ELR (cell line): ENCODE measurements at places on chromosomes 7 and 10.

GRCh38 chr7:2522780-2523433 is 3.3 kb downstream of the LFNG start:
- peak; percentile 79 for DNase-seq

DNA sequence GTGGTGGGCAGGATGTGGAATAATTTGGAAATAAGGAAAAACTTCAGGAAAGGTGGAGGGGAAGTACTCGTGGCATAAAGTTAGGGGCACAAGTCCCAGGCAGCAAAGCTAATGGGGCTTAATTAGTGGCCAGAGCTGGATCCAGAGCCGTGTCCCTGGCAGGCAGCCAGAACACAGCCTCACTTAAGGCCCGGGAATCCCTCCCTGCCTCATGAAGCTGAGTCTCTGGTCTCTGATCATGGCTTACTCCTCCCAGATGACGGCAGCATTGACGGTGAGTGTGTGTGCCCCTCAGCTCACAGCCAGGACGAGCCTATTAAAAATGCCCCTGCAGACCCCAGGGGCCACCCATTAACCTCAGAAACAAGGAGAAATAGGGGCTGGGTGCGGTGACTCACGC is 48.2 kb upstream of the NPTX2 start:
- DNase-seq: no peak

DNA sequence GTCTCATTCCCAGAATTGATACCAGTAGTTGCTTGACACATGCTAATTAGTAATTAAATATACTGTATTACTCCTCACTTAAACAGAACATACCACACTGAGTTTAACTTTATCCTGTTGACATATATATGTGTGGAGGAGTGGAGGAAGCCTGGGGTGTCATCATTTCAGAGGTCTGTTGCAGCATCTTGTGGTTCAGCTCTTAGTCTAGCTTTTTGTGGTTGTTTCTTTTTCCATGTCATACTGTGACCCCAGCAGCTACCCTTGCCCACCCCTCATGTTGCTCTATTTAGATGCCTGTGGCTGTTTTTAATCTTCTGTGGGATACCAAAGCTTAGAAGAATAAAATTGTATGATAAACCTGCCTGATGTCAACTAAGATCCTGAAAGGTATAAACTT is 875.4 kb downstream of the LRMDA start:
- no peak for DNase-seq

DNA sequence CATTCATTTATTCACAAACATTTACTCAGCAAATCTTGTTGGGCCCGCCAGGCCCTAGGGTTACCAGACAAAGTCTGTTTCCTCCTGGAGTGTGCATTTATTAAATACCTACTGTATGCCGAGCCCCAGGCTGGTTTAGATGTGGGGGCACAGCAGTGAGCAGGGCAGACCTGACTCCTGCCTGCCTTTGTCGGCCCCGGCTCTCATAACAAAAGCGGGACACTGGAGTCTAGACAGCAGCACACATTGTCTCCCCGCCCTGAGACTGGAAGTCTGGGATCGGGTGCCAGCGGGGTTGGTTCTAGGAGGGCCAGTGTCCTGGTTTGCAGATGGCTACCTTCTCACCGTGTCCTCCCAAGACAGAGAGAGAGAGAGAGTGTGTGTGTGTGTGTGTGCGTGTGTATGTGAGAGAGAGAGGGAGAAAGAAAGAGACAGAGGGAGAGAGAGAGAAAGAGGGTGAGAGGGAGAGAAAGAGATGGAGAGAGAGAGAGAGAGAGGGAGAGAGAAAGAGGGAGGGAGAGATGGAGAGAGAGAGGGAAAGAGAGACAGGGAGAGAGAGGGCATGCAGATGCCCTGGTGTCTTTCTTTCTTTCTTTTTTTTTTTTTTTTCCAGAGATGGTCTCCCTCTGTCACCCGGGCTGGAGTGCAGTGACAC is 25.9 kb downstream of the ELFN1 start:
- DNase-seq: no peak

DNA sequence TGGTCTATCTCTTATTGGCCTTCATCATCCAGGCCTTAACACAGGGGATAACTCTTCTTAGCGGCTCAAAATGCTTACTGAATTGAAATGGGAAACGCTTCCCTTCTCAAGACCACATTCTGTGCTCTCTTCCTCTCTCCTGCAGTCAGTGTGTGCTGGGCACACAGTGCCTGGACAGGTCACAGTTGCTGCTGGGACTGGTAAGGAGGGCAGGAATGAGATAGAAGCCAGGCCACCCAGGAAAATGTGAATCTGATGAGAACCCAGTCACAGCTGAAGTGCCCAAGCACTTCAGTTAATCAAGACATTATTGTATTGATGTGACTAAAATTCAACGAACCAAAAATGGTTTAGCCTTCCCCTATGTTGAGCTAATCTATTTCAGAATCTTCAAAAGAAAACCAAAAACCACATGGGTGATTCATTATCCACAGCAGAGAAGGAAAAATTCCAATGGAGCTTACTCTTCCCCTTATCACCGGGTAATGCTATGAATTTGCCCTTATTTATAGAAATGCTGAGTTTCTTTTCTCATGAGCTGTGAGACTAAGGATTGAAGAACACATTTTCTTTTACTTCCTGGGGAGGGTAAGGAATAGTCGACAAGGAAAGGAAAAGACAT is 41.2 kb upstream of the PLPP4 start:
- peak; percentile 91 for DNase-seq

DNA sequence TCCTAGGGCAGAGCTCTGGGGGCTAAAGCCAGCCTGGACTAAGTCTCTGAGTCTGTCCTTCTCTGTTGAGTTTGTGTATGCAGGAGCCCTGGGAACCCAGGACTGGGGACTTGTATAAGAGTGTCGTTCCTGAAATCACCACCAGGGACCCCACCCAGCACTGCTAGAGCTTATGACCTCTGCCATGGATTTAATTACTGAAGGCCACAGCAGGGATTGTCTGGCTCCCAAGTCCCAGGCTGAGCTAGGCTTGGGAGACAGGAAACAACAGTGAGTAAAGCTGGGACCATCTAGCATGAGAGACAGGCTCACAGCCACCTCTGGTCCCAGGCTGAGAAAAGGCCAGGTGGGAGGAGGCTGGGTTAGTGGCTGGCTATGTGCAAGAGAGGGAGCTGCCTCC is 1.4 kb upstream of the TSPAN15 start:
- DNase-seq: peak; percentile 84

DNA sequence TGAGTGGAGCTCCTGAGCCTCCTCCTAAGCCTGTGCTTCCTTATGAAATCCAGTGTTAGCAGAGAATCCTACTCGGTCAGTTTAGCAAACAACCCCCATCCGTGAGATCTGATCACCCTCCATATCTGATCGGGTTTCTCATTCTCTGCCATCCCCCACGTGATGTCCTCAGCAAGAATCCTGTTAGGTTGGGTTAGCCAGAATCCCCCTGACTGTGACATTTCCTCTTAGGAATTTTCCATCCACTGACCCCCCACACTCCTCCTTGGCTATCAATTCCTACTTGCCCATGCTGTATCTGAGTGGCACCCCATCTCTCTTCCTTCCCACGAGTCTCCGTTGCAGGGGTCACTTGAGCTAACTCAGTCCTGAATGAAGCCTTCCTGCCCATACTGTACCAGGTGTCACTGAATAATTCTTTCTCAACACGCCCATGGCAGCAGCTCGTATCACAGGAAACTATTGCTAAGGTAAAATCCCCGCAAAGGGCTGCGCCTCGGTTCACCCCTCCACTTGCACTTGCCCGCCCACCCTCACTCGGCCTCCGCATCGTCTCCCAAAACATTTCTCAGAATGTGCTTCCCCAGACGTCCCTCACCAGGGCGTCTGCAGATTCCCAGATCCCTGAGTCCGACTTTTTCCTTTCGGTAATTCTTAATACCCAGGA is 44.1 kb downstream of the MYOF start:
- DNase-seq: peak; percentile 58

- peak; percentile 13 for DNase-seq
Observed at GRCh38 chr7:133562621-133563020, 309.7 kb downstream of the EXOC4 start.

DNA sequence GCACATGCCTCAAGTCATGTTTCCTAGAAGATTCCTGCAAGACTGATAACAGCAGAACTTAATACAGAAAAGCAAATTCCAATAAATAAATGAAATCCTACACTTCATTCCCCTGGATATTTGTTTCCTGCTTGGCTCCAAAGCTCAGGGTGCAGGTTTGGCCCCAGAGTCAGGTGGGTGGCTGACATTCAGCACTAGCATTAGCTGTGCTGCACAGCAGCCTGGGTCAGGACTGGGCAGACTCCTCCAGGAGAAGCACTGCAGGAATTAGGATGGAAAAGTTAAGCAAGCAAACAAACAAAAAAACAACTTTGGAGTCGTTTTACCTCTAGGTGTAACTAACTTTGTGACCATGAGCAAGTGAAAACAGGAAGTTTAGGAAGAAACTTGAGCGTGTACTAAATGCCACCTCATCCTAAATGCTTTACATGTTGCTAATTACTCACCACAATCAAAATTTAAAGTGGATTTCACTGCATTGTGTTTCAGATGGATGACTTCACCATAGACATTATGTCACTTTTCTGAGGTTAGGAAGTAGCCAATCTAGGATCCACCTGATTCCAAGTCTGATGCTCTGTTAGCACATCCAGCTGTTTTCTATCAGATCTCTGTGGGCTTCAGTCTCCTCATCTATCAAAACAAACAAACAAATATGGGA is 239.4 kb downstream of the C7orf25 start:
- DNase-seq: peak; percentile 41

GRCh38 chr10:43819464-43820230 is 171.0 kb upstream of the ZNF32 start:
- no peak for DNase-seq

DNA sequence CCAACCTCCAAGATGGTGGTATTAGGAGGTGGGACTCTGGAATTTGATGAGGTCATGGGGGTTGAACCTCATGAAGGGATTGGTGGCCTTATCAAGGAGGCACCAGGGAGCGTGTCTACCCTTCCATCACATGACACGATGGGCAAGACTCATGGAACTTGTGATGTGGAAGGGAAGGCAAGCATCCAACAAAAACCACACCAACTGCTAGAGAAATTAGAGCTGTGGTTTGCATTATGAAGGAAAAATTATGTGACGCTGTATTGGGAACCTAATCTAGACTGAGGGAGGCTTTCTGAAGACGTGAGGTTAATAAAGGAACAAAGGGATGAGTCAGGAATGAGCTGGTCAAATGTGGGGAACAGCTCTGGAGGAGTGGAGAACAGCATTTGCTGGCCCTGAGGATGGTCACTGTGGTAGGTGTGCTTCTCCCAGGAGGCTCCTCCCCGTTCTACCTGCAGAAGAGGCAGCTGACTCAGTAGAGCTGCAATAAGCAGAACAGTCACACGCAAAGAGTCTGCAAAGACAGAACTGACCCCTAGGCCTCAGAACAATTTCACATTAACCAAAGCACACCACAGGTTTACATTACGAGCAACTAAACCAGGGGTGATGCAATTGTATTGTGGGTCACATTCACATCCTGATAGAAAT is 236.6 kb upstream of the GRB10 start:
- peak; percentile 53 for DNase-seq

DNA sequence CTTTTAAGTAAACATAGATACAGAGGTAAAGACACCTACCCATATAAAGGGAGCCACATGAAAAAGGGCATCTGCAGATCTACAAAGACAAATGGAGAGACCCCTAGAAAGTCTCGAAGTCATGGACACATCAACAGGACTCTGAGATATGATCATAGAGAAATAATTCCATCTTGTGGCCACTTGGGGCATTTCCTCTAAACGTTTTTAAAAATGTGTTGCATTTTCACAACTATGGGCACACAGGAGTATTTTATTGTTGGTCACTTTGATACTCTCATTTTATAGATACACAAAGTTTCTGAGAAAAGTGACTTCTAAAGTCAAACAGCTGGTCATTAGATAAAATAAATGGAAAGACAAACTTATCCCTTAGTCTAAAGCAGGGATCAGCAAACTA is 87.1 kb downstream of the CRTAC1 start:
- DNase-seq: peak; percentile 35

GRCh38 chr10:17758896-17759295 is 6.9 kb downstream of the TMEM236 start:
- DNase-seq: no peak

DNA sequence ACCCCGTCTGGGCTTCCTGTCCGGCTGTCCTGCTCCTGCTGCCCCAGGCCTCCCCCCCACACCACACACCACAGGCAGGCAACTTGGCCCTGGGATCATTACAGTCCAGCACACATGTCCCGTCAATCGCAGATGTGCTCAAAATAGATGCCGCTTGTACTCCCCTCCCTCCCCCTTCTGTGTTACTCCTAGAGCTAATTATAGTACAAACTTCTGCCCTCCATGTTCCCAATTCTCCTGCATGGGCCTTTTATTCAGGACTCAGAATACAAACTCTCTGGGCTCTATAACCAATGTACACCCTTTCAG is at the start of gene SYNPO2L:
SYNPO2L (minus strand) TSS at position 40 of the 309 bp plus-strand sequence. CDS start 107 bp downstream, outside the sequence.
- no peak for DNase-seq

GRCh38 chr7:29071203-29071874 is 75.0 kb downstream of the CPVL start:
- DNase-seq: no peak

DNA sequence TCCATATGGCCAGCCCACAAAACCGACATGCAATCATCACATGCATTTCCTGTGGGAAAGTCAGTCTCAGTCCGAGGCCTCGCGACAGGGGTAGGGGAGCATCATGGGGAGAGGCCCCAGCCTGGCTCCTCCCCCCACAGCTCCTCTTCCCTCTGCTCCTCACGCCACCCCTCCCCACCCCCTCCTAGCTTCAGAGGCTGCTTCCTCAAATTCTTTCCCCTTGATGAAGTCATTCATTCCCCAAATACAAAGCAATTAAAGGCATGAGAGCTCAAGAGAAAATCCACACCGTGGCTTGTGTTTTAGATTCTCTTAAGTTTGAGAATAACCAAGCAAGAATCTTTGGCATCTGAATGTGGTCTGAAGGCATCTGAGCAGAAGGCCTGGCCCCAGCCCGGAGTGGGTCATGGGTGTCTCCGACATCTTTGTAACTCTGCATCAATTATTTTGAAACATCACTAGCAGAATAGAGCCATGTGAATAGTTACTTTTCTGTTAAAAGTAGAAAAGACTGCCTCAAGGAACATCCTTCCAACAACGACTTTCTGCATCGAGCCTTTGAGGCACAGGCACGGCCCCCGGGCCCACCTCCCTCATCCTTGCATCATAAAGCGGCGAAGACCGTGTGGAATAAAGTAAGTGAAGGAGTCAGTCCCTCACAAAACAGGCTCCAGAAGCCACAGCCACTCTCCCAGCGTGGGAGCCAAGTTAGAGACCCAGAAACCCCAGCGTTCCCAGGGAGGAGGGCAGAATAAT is 90.9 kb downstream of the DIP2C start:
- peak; percentile 84 for DNase-seq

DNA sequence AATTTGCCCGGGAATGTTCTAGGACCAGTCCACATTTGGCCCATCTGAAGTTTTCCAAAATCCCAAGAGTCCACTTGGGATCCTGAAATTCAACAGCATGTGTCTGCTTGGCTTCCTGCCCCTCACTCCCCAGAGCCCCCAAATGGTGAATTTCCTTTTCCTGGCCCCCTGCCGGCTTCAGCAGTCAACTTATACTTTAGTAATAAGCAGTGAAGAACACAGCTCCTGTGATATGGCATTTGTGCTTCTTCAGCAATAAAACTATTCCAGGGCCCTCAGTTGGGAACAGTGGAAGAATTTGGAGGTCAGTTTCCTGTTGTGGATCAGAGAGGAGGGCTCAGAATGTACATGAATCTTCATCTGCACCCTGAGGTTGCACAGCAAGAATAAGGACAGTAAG is 51.1 kb downstream of the PRF1 start:
- no peak for DNase-seq
